ENCODE measurements at places on chromosomes 2 and 18. TPM values are rescaled to one million over a fixed set of nuclear protein-coding genes. Genes with fewer than 3 reads are reported as not detected.

Gene IL36A
- not detected for total RNA-seq

Gene DYNC2LI1
- 6.7 TPM for total RNA-seq

Gene FBXO48
- 1.1 TPM for total RNA-seq

Gene UGGT1
- total RNA-seq = 24.3 TPM

Gene KIF5C
- 0.87 TPM for total RNA-seq

Gene RAB17
- total RNA-seq = 2.4 TPM

Gene RAD51AP2
- total RNA-seq = 0.11 TPM

Gene SEPTIN2
- total RNA-seq = 150 TPM

Gene RAB6C
- 0.16 TPM for total RNA-seq

Gene TEX44
- not detected for total RNA-seq

Gene RSAD2
- 3.3 TPM for total RNA-seq

Gene GKN1
- total RNA-seq = not detected

Gene SERPINB10
- total RNA-seq = not detected

Gene ANKRD23
- total RNA-seq = 12.7 TPM

Gene UGT1A4
- not detected for total RNA-seq

Gene CFAP65
- total RNA-seq = not detected

Gene GALNT3
- not detected for total RNA-seq

Gene C2orf15
- not detected for total RNA-seq

Gene OR6B2
- not detected for total RNA-seq

Gene TMEM178A
- total RNA-seq = 3.0 TPM

Gene UGT1A8
- total RNA-seq = not detected

Gene PTMA
- 264 TPM for total RNA-seq

Gene HOXD13
- not detected for total RNA-seq

Gene MTCL1
- total RNA-seq = 7.0 TPM

Gene EHD3
- 27.9 TPM for total RNA-seq

Gene IGFBP2
- 60.1 TPM for total RNA-seq

Gene VSNL1
- 10.4 TPM for total RNA-seq

Gene PKP4
- total RNA-seq = 47.9 TPM

Gene UGT1A6
- total RNA-seq = not detected

Gene SERPINB12
- total RNA-seq = not detected

Gene GCG
- total RNA-seq = not detected

Gene SAP130
- 13.9 TPM for total RNA-seq

Gene NEB
- 0.87 TPM for total RNA-seq

Gene PSMA8
- total RNA-seq = 0.14 TPM

Gene PDCD1
- total RNA-seq = 1.2 TPM

Gene PTPRM
- total RNA-seq = 102 TPM

Gene CPLX4
- not detected for total RNA-seq

Gene LYPD1
- total RNA-seq = not detected

Gene GRB14
- 22.1 TPM for total RNA-seq

Gene TMEM247
- total RNA-seq = not detected

Gene RNF125
- 5.6 TPM for total RNA-seq

Gene AP1S3
- 0.35 TPM for total RNA-seq

Gene ARHGEF33
- total RNA-seq = 0.62 TPM

Gene TNFRSF11A
- total RNA-seq = 1.1 TPM

Gene FSHR
- 0.14 TPM for total RNA-seq

Measured in Right ventricle myocardium inferior (tissue), 1 donor.